ENCODE measurements at places on chromosomes 7 and 10.

DNA sequence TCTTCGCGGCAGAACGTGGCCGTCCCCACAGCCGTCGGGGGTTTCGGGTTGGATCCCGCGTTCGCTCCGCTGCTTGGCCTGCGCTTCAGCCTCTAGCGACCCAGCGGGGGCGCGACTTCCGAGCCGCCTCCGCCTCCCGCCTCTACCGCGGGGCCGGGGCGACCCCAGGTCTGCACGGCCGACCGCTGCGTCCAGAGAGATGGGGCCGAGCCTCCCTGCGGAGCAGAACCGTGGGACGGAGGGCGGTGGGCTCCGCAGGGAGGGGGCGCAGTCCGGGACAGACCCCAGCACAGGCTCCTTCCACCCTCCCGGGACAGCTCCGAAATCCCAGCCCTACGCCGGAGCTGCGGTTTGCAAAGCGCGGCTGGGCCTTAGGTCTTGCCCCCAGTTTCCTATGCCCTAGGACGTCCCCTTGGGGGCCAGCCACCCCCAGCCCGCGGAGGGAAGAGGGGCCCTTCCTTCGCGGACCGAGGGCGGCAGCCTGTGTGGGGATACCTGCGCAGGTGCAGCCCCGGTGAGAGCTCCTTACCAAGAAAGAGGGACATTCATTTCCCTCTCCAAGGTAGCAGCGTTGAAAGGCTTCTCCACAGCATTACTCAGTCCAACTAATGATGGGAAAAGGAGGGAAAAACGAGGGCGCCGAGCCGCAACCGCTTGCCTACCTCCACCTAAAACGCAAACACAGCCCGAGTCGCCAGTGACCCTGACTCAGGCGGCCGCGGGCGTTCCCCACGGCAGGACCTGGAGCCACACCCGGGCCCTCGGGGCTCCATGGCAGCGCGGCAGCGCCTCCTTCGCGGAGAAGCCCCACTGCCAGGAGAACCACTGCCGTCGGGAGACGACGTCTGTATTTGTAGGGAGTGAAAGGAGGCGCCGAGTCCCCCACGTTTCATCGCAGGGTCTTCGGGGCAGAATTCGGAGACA lies 115.7 kb downstream of the BMS1 start:
- DNase-seq = no peak

DNA sequence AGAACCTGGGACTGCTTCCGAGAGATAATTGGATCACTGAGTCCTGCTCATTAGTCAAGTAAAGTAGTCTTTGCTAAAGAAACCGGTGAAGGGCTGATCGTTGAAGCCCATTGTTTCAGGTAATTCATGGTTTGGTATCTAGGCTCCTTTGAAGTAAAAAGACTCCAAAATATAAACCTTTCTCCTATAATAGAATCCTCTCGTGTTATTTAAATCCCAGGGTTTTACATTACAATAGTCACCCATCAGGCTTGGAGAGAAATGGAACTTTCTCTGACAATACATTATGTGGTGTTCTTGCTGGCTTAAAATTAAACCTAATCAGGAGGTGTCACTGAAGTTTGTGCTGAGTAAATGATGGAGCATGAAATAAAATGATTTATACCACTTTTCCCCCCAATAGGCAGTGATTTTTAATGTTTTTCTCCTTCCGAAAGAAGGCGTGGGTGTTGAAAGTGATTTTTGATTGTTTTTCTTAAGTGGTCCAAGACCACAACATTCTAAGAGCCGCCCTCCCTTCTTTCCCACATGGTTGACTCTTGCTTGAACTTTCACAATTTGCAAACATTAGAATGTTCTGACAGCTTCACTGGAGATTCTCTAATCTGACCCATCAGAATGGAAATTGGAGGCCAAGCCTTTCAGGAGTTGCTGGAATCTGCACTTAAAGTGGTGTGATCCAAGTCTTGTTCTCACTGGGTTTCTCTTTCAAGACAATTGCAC lies 44.2 kb downstream of the LRMDA start:
- no peak for DNase-seq

DNA sequence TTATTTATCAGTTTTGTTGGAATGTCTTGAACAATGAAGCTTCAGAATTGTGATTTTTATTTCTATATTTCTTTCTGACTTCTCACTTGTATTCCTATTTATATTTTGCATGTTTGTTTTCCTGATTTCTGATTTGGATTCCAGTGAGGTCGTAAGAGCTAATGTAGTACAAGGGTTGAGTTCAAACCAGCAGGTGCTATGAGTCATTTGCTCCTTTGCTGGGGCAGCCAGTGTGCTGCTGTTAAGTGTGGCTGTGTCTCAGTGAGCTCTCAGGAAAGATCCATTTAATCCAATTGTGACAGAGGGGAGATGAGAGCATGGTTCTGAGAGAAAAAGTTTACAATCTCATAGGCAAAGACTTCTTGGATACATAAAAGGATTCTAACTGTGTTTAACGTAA lies 48.6 kb downstream of the MCU start:
- no peak for DNase-seq

- DNase-seq = peak; percentile 19
Observed at GRCh38 chr10:33335551-33335800, 1.0 kb upstream of the NRP1 start.

DNA sequence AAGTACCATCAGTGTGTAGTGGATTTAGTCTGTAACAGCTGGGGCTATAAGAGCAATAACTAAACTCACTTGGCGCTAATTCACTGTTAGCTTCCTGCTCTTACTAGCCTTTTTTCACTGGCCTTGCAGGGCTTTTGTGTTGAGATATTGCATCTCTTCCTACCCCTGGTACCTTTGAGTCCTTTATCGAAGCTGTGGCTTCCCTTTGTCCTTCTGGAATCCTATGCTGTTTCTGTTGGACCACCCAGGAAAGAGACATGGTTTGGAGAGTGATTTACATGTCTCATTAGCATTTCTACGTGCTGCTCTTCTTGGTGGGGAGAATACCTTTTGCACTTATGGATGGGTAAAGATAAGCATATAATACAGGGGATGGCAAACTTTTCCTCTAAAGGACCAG lies 103.8 kb downstream of the MLLT10 start:
- DNase-seq = no peak

DNA sequence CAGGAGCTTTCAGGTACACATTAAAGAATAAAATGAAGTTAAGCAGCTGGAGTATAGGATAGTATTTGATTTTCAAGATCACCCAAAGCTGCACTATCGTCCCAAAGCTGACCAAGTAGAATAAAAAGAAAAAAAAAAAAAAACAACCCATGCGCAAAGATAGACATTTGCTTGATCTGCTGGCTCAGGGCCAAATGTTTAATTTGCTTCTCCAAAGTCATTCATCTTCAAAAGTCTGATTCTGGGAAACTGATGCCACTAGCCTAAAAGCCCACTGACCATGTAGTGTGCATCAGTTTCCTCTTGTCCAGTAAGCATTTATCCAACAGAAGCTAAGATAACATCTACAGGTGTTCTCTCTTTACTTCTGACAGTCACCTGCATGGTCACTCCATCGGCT lies 14.5 kb downstream of the MEST start:
- no peak for DNase-seq

Data from GM12891 (cell line).